ENCODE measurements at places on chromosomes 1 and 21.

- DNase-seq: no peak
These were observed 218.0 kb downstream of the GRIK3 start for GRCh38 chr1:36816348-36816747.

GRCh38 chr1:185935360-185935759 is 201.2 kb downstream of the HMCN1 start:
- no peak for DNase-seq

DNA sequence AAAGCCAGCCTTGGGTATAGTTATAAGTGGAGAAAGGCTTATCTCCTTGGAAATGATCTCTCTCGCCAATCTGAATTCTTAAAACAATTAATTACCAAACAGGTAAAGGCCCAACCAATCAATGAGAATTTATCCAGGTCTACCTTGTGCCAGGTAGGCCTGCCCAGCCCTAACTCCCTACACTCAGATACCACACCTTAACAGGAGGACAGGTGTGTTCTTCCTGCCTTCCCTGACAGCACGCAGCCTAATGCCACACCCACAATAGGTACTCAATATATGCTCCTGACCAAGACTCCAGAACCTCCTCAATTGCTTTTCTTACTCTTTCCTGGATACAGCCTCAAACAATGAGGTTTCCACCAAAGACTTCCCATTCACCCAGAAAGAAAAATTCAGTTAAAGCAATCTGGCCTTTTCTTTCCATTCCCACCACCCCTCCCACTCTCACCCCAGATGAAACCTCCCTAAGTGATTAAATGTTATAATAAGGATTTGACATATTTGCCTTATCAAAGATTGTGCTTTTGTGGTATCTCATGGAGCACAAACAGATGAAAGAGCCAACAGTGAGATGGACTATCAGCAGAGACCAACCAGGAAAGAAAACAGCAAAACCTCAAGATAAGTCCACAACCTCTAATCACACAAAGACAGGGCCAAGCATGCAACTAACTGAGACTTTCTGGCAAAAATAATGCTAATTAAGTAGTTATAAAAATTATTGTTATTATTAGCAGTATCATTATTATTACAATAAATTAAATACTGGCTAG is 25.6 kb downstream of the TRABD2B start:
- DNase-seq: no peak

DNA sequence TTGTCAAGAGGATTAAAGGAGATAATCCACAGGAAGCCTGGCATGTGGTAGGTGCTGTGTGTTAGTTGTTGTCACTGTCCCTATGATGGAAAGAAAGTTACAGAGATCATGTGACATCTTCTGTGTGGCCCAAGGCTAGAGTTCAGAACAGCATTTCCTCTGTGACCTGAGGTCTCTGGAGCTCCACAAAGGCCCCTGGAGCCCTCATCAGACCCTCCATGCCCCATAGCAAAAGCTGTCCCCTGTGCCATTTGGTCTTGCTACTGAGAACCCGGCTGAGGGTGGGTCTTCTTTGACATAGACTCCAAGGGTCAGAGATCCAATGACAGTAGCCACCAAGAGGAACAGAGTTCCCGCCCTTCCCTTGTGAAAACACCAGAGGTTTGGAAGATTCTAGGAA is 8.1 kb downstream of the CELA2B start:
- DNase-seq: no peak

DNA sequence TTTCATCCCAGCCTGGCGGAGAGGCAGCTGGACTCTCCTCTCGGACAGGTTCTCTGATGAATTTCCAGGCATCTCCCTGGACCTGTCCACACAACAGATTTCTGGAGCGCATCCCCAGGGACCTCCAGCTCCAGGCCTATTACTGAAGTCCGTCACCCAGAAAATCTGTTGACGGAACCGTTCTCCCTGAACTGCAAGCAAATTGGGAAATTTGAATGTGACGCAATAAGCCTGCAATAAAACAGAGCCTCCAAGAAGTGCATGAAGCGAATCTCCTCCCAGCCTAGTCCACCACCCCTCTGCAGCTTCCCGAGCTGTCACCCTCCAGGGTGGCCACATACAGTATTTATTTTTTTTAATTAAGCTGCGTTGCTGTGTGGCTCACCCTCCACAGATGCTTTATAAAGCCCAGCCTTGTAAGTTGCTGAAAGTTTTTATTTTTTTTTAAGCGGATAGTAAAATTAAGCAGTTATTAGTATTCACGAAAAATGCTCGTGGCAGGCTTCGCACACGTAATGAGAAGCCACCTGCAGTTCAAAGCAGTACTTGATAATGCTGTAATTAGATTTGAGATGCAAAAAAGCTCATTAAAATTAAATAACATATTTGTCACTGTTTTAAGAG is 173.3 kb downstream of the CAMTA1 start:
- DNase-seq: no peak

DNA sequence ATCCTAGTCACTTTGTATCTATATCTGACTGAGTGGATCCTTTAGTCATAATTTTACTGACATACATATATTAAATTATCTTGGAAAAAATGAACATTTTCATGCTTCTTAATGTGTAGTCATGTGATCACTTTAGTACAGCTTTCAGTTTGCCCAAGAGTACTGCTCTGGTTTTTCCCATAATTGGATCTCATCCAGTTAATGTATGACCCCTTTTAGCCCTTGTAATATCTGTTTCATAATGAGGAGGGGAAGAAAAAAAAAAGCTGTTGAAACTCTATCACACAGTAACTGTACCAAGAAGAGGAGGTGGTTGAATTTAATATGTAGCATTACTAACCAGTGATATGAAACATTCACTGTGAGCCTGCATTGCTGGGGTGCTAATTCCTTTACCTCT is 328.7 kb downstream of the PTPRC start:
- no peak for DNase-seq

- DNase-seq: no peak
These were observed 29.1 kb upstream of the ZNF281 start for GRCh38 chr1:200438911-200439310.

DNA sequence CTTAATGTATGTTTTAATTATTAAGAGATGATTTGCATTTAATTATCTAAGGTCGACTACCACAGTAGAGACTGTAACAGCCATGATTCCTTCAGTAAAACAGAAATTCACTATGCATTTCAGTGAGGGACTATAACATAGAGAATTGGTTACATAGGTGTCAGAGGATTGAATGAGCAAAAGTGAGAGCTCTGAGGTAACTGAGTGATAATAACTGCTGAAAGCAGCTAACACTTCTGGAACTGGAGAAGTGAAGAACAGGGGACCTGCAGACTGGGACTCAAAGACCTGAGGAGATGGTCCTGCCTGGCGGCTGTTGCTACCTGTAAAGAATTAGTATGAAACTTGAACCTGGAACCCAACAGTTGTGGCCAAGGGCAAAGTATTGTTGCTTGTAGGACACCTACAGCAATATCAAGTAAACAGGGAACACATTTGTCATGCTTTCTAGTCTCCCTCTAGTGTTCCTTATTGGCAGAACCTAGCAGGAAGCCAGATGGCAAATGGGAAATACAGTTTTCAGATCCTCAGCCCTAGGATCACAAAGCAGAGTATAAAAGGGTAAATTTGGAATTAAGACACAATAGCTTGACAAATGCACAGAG is 110.6 kb downstream of the HS2ST1 start:
- DNase-seq: peak; percentile 46

GRCh38 chr1:108653431-108654105 is 7.3 kb downstream of the HENMT1 start:
- no peak for DNase-seq

GRCh38 chr1:232942413-232943294 is 7.8 kb upstream of the NTPCR start:
- no peak for DNase-seq

- DNase-seq: no peak
These were observed 26.4 kb downstream of the HHIPL2 start for GRCh38 chr1:222521299-222522104.

GRCh38 chr21:45401916-45402900 is 2.8 kb upstream of the COL18A1 start:
- DNase-seq: no peak

GRCh38 chr1:93713341-93713740 is 31.7 kb upstream of the BCAR3 start:
- no peak for DNase-seq

GRCh38 chr1:171792656-171793369 is 11.4 kb downstream of the METTL13 start:
- no peak for DNase-seq

GRCh38 chr1:182624577-182624976 is 20.4 kb upstream of the RGS16 start:
- no peak for DNase-seq

- DNase-seq: no peak
These were observed 454.4 kb upstream of the ADGRL4 start for GRCh38 chr1:79460773-79461436.
